ENCODE measurements at places on chromosomes 2 and 18.
A peak's percentile ranks its signal among the peaks of the same experiment; 100 is the strongest.

DNA sequence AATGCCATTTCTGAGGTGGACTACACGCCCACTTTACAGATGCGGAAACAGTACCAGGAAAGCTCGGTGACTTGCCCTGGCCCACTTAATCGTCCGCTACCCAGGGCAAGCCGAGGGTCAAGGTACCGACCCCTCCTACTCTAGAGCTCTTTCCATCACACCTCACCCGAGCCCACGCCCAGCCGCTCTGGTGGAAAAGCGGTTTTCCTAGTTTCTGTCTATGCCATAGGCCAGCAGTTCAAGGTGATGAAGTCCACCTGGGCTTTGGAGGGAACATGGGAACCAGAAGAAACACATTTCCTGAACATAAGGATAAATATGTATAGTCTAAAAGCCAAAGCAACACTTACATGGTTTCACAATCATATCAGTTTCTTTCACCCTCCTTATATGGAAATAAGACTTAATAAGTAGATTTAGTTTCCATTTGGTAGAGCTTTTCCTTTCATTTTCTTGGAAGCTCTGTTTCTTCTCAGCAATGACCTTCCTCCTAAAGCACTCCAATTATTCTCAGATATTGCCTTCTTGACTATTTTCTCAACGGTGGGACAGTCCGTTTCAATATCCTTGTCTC lies 567 bp downstream of the VWA3B start:
- DNase-seq = no peak

DNA sequence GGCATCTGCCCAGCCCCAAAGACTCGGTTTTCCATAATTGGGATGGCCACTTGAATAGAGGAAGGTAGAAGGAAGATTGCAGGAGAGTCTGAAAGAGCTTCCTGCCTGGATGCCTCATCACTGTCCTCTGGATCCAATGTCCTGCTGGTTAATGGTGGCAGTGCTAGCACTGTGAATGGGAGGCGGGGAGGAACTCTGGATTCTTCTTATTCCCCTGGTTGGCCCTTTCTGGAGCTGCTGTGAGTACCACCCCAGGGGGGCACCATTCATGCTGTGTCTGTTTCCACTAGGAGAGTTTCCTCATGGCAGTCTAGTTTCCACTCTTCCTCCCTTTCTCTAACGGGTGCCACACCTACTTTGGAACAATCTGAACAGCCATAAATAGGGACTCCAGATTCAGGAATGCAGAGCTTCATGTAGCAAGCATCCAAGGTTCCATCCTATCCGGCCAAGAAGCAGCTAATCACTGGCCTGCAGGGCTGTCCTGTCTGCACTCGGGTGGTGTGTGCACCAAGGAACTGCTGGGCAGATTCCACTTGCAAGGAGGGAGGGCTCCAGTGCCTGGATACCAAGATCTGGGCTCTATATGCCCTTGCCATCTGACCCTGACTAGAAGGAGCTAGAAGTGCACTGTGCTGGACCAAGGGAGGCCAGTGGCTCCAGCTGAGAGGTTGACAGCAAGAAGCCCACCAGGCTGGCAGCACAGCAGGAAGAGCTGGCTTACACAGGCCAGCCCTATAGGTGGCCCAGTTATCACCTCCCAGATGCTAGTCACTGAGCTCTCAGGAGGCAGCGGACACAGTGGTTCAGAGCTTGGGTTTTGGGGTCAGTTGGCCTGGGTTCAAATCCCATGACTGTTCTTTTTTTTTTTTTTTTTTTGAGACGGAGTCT lies 4.6 kb upstream of the ATOH8 start:
- no peak for DNase-seq

DNA sequence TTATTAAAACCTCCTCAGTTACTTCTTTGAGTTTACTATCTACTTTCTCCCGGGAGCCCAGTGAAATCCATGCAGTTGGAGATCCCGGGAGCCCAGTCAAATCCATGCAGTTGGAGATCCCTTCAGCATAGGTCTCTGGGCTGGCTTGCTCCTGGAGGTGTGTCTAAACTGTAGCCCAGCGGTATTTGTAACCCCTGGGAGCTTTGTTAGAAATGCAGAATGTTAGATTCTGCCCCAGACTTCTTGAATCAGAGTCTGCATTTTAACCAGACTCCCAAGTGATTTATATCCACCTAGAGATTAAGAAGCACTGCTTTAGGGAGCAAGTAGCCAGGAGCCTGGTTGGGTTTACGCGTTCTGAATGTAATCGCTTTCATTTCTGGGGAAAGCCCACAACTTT lies 54.5 kb downstream of the ARHGAP28 start:
- DNase-seq = no peak

DNA sequence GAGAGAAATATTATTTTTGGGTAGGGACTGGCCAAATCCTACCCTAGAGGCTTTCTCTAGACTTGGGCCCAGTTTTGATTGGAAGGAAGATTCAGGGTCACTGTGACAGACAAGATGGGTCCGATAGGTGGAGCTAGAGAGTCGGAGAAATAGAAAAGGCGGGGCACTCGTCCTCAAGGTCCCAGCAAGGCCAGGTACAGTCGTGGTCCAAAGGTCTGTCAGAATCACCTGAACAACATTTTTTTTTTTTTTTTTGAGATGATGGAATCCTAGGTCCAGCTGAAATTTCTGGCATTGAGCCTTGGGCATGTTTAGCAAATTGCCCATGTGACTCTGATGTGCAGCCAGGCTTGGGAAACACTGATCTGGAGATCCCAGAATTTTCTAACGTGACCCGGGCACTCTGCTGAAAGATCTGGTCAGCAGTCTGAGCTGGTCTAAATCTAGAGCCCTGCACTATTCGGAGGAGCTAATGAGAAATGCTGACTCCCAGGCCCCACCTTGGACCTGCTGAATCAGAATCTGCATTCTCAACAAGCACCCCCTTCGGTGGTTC lies 23.0 kb upstream of the NTSR2 start:
- peak; percentile 71 for DNase-seq

DNA sequence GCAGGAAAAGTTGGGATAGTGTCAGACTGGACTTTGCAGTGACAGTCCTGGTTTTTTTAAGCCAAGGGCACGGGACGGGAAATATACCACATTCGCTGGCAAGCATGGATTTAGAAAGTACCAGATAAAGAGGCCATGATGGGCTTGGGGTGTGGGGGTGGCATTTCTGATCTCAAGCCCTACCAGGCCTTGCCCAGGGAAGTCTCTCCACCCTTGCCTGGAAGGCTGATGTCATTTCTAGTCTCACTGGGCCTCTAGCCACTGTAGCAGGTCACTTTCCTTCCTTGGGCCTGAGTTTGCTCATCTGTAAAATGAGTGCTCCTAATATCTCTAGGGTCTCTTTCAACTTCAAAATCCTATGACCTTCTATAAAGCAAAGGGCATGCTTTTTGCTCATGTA lies 1.8 kb downstream of the ZBTB7C start:
- DNase-seq = no peak

DNA sequence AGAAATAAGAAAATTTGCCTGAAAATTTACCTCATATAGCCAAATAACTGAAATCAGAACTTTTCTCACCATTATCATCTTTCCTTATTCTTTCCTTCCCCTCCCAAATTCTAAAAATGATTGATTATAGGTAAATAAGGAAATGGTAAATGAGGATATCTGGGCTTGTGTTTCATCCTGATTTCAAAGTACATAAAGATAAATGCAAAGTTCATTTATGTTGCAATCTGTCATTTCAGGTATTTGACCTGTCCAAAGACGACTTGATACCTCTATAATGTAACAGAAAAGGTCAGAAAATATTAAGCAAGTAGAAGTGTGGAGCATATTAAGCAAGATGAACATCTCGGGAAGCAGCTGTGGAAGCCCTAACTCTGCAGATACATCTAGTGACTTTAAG lies 3.4 kb downstream of the RBBP8 start:
- DNase-seq = no peak
